ENCODE measurements at places on chromosomes 5 and 9. TPM values are rescaled to one million over a fixed set of nuclear protein-coding genes. Genes with fewer than 3 reads are reported as not detected.

Gene SPINK7
- not detected for total RNA-seq

Gene INSL6
- not detected for total RNA-seq

Gene MUSK
- 0.10 TPM for total RNA-seq

Gene PCDHGA11
- 20.6 TPM for total RNA-seq

Gene PDZD2
- 0.46 TPM for total RNA-seq

Gene SLC4A9
- total RNA-seq: 0.07 TPM

Gene TRMO
- total RNA-seq: 12.1 TPM

Gene AHRR
- total RNA-seq: 18.0 TPM

Gene ATOX1
- 51.4 TPM for total RNA-seq

Gene PMPCA
- total RNA-seq: 45.8 TPM

Gene SOHLH1
- total RNA-seq: not detected

Gene RBM18
- 12.6 TPM for total RNA-seq

Gene SELENOP
- total RNA-seq: 2.5 TPM

Gene NKD2
- 3.5 TPM for total RNA-seq

Gene PCDHB13
- total RNA-seq: 0.59 TPM

Gene ACSL6
- 0.17 TPM for total RNA-seq

Gene HBEGF
- total RNA-seq: 10.7 TPM

Gene PHF19
- 28.2 TPM for total RNA-seq

Gene GNAQ
- total RNA-seq: 42.4 TPM

Gene CFAP157
- total RNA-seq: not detected

Gene SLC34A1
- not detected for total RNA-seq
